ENCODE measurements at places on chromosomes 12 and 14.

- no peak for DNase-seq
Measured at GRCh38 chr12:63078906-63079305, 72.1 kb downstream of the AVPR1A start.

DNA sequence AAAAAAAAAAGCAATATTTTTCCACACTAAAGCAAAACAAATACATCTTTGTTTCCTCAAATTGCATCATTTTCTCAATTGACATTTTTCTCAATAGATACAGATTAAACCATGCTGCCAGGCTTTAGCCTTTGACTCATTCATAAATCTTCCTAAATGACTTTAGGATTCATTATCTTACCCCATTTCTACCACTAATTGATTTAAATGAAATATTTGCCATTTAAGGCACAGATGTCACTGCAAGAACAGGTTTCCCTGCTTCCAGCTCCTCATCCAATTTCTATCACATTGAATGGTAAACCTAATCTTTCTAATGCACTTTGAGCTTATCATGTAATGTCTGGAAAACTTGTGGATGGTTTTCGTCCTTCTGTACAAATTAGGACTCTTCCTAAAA lies 298.7 kb downstream of the RPL10L start:
- no peak for DNase-seq

GRCh38 chr12:80692114-80692513 lies 15.3 kb upstream of the MYF6 start:
- no peak for DNase-seq

DNA sequence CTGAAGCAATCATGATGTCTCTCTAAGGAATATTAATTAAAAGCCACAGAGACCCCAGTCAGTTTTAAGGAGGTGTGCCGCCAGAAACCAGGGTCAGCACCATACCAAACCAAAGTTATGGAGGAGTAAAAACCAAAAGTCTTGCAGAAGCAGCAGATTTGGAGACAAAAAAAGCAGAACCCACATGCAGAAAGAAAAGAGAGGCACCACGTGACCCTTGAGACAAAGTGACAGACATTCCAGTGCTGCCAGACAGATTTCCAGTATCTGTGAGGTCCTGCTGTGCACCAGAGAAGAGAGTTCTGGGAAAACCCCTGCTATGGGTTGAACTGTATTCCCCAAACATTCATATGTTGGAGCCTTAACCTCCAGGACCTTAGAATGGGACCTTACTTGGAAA lies 59.7 kb downstream of the CAPZA3 start:
- DNase-seq: no peak

DNA sequence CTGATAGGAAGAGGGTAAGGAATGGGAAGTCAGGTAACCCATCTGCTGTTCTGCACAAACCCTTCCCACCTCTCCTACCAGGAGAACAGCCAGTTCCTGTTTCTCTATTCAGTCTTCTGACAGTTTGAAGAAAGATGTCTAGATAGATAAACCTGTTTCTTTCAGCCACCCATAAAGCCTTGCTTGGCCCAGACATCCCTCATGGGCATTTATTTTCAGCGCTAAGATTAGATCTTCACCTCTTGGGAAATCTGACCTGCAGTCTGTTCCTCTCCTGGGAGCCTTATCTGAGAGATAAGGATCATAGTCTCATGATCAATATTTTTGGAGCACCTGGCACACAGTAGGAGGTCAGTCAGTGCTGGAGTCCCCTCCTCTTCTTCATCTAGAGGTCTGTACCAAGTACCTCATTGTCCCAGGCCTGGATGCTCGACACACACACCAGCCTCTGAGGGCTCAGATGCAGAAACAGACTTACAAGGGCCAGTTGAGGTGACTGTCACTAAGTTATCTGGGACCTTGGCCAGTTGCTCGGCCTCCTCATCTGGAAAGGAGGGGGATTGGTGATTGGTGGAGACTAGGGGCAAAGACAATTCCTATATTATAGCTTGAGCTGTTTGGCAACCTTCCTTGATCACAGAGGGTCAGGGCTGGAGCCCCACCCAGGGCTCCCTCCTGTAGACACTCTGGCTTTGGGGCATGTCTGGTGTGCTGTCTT lies 18.2 kb downstream of the ACVRL1 start:
- no peak for DNase-seq

DNA sequence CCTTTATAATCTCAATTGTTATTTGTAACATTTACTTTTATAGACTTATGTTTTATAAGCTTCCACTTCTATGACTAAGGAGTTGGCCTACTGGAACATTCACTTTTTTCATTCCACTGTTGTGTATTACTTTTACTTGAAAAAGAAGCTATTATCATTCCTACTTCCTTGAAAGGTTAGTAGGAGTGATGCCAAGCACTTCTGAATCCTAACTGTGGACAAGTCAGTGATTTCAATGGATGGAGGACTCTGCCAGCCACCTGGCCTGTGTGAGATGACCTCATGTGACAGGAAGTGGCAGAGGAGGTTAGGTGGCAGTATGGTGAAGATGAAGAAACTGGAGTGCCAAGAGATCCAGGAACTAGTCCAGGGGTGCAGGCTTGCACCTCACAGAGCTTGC lies 46.0 kb downstream of the TECPR2 start:
- DNase-seq: no peak

- no peak for DNase-seq
Measured at GRCh38 chr14:68762953-68763764, 29.7 kb downstream of the ZFP36L1 start.

DNA sequence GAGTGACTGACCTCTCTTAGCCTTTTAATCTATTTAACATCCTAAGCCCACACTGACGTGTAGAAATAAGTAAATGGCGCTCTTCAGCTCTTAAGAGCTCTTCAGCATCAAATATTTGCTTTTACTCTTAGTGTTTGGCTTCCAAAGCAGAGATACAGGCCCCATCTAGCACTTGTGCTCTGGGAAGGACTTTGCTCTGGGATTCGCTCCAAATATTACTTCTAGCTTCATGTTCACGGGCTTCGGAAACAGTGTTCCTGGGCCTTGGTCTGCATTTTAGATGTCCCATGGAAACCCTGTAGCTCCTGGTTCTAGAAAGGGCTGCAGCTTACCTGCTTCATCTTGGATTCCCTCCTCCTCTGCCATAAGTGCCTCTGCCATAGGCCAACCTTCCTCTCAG lies 2.7 kb upstream of the NKX2-8 start:
- DNase-seq: no peak

GRCh38 chr12:55002355-55002754 lies 17.4 kb upstream of the NEUROD4 start:
- DNase-seq: no peak

GRCh38 chr14:56979936-56980335 lies 169.7 kb upstream of the OTX2 start:
- no peak for DNase-seq

DNA sequence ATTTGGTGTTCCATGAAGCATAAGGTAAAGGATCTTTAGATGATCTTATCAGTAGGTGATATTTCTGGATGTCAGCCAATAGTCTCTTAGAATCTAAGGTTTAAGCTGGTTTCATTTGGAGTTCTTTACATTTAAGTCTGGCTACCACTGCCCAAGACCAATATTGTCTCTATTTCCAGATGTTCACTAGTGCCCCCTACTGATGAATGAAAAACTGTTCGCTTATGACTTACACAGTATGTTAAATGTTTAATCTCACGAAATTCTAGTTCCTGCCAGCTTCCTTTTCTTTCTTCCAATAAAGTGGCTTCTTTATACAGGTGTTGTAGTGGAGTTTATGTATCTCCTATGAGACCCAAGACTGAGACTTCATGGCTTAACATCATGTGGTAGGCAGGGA lies 31.8 kb upstream of the MIS18BP1 start:
- no peak for DNase-seq

DNA sequence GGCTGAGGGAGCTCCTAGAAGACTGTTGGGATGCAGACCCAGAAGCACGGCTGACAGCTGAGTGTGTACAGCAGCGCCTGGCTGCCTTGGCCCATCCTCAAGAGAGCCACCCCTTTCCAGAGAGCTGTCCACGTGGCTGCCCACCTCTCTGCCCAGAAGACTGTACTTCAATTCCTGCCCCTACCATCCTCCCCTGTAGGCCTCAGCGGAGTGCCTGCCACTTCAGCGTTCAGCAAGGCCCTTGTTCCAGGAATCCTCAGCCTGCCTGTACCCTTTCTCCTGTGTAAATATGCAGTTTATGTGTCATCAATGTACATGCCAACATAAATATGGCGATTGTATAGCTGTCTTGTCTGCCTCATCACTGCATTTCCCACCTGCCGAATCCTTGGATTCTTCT lies 7.5 kb downstream of the AMHR2 start:
- no peak for DNase-seq

GRCh38 chr12:102702447-102703114 lies 214.5 kb downstream of the PAH start:
- DNase-seq: peak; percentile 0

- no peak for DNase-seq
Measured at GRCh38 chr12:55938826-55939501, 8.0 kb downstream of the DGKA start.

- no peak for DNase-seq
Measured at GRCh38 chr14:20976291-20976690, 13.5 kb upstream of the METTL17 start.

DNA sequence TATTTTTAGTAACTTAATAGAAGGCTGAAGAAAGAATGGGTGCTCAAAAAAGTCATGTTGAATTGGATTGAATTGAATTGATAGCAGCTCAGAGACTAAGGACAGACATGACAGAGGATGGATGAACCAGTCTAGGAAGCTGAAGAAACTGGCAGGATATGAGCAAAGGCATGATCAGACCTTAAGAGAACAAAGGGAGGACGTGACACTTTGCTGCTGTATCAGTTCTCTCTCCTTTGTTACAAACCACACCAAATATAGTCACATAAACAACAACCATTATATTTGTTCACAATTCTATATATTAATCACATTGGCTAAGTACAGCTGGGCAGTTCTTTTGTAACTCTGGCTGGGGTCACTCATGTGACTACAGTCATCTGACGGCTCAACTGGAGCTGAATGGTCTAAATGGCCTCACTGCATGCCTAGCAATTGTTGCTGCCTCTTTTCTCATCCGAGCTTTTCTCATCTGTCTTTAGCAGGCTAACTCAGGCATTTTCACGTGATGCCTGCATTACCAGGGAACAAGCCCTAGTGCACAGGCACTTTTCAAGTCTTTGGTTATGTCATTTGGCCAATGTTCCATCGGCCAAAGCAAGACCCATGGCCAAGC lies 355.0 kb downstream of the ETNK1 start:
- DNase-seq: no peak

GRCh38 chr14:68393259-68393658 lies 399.6 kb downstream of the ZFP36L1 start:
- no peak for DNase-seq

DNA sequence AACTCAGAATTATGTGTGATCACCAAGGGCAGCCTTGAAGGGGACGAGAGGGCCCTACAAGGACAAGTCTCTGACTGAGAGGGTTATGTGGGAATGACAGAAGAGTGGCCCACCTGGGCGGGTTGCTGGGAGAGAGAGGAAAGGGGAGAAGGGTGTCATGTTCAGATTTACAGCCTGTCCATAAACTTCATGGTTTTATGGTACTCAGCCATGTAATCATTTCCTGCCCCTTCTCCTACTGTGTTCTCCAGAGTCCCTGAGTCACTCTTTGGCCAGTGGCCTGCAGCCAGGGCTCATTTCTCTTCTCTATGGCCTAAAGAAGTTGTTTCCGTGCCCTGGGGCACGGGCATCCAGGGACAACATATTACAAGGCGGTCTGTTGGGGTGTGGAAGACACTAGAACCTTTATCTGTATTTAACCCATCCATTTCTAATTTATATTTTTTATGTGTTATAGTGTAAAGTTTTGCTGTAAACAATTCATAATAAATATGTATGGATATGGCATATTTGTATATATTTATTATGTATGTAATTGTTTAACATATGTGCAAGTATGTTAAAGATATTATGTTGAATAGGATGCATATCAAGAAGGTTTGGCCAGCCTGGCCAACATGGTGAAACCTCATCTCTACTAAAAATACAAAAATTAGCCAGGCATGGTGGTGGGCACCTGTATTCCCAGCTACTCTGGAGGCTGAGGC lies 26.9 kb downstream of the DDX47 start:
- DNase-seq: no peak

DNA sequence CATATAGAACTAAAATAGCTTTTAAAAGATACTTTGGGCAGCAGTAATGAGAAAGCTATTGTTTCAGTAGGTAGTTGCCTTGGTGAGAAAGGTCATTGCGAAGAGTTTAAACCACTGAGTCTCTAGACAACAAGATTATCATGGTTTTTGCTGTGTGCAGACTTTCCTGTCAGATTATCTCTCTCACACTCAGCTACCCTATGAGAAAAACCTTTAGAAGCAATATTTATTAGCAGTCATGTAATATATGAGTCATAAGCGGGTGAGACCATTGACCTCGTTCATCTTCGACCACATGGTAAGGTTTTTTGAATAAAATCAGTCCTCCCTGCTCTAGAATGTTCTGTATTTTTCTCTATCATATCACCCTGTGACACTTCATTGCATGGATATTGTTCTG lies 59.9 kb downstream of the GPR65 start:
- no peak for DNase-seq

DNA sequence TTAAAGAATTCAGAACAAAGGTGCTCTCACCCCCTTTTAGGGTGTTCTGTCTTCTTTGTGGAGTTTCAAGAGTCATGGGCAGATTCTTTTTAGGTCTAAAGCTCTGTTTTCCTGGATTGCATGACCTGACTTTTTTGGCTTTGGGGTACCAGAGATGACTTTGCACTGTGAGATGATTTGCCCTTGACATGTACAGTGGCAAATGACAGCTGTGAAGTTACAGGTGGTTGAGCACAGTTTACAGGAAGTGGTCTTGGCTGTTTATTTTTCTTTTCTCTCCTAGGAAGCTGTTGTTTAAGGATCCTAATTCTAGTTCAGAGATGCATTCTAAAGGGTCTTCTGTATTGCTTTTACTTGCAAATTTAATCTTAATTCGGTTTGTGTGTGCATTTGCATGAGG lies 83.8 kb upstream of the METAP2 start:
- no peak for DNase-seq

GRCh38 chr12:104360983-104361707 lies 57.6 kb downstream of the EID3 start:
- no peak for DNase-seq

Measured in stimulated activated CD8-positive, alpha-beta memory T cell treated with anti-CD3 and anti-CD28 coated beads, Interleukin-7, amount 100 ng/mL, for 48 hours (primary cell).